ENCODE measurements at places on chromosomes 1 and 21.

GRCh38 chr1:29218223-29218622 is 12.5 kb downstream of the MECR start:
- DNase-seq = no peak

- DNase-seq = no peak
Observed at GRCh38 chr1:244854865-244855578, 9.3 kb downstream of the HNRNPU start.

DNA sequence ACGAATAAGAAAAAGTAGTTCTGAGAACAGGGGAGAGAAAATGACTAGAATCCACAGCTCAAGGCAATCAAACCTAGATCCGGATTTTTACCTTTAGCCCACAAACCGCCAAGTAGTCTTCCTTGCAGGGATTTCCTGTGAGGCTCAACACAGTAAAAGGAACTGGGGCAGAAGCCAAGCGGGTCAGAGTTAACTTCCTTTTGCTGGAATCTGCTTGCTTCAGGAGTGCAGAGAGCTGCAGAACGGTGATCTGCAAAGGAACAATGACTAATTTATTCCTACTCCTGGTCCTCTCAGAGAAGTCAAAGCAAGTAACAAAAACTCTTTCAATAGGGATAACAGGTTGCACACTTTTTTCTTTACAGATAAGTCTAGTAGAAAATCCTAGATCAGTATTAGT is 53.4 kb downstream of the UBR4 start:
- DNase-seq = no peak

DNA sequence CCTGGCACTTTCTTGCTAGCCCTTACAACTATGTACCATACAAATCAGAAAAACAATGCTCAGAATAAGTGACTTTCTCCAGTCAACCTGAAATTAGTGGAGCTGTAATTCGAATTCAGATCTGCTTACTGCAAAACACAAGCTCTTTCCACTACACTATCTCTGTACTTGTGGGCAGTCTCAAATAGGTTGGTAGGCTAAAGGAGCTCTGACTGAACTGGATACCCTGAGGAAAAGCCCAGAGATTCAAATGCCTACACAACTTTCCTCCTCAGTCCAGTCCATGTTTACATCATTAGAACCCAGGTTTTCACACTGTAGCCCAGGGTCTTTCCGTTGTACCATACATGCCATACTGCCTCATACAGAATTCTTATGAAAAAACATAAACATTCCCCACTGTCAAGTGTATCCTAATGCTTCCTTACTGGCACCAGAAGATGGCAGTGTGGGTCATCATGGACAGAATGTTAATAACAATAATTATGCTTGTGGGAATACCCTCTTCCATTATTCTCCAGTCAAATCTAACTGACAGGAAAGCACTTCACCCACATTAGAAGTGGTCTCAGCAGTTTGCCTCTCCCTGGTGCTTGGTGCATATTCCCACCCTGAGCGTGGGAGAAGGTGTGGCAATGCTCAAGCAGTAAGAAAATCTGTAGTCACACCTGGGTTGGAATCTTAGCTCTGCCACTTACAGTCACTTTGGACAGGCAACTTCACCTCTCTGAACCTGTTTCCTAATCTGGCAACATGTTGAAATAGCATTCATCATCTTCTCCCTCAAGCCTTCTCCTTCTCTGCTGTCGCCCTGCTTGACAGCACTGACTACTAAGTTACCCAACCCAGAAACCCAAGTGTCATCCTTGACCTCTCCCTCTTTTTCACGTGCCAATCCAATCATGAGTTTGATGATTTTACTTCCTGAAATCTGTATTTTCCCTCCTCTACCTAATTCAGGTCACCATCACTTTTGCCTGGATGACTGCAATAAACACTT is 14.4 kb upstream of the ZFYVE9 start:
- no peak for DNase-seq

DNA sequence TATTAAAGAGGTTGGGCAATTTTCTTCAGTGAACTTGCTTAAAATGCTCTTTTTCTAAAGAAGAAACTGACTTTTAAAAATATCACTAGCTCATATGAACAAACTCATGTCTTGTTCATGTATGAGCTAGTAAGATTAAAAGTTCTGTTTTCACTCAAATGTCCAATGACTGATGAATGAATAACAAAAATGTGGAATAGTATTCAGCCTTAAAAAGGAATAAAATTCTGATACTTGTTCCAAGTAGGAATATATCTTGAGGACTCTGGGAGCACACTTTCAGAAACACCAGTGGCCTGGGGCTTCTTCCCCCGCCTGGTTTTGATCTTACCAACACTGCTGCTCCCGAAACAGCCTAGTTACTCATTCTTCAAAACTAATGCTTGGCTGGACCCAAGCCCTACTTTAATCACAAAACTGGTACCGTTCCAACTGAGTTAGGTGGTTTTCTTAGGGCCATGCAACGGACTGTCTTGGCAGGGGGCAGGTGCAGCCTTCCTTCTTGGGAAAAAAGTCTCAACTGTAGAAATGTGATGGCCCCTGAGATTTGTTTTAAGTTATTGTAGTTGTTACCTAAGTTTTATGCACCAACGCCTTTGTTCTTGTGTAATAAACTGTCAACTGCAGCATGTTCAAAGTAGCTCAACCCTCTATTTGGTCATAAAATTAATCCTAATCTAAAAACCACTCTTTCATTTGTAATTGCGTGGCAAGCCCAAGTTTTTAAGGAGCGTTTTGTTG is 116.0 kb downstream of the ETS2 start:
- no peak for DNase-seq

DNA sequence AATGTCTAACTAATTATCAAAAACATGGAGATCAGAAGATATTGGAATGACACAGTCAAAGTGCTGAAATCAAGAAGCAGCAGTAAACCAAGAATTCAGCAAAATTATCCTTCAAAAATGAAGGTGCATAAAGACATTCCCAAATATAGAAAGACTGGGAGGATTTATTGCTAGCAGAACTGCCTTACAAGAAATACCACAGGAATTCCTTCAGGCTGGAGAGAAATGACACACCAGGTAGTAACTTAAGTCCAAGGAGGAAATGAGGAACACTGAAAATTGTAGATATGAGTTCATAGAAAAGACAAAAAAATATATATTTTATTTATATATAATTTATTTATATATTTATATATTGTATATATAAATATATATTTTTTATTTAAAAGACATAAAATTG is 217.2 kb downstream of the RPS6KC1 start:
- peak; percentile 45 for DNase-seq

DNA sequence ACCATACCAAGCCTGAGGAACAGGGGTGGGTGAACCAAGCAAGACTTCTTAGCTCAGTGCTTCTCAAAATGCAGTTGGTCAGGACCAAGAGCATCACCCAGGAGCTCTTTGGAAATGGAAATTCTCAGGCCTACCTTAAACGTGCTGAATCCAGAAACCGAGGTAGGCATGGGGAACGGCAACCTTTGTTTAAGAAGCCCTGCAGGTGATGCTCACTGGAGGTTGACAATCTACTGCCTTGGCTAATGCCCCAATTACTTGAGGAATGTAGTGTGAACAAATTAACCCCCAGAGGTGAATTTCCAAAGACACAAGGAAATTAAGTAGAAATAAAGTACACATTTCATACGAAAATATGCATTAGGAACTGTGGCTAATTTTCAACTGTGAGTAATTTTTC is 5.3 kb downstream of the PTPN14 start:
- no peak for DNase-seq

DNA sequence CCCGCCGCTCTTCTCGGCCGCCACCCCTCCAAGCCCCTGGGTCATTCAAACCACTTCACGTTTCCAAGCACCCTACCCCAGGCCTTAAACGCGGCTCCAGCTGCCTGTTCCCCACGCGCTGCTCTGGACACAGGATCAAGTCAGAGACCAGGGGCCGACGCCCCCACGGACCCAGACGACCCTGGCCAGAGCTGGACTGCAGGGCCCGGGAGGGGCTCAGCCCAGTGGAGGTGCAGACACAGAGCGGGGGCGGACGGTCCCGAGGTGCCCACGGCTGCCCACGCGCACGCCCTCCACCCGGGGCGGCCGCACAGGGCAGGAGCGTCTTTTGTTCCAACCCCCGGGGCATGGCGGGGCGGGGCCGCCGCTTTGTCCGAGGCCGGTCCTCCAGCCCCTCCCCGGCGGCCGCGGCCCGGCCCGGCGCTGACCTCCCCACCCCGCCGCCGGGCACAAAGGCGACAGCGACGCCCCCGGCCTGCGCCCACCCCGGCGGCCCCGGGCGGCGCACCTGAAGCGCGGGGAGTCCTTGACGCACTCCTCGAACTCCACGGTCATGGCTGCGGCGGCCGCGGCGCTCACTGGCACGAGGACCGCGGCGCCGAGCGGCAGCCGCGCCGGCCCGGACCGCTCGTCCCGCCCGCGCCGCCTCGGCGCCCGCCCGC is 338 bp downstream of the ACAP3 start:
- DNase-seq = no peak

DNA sequence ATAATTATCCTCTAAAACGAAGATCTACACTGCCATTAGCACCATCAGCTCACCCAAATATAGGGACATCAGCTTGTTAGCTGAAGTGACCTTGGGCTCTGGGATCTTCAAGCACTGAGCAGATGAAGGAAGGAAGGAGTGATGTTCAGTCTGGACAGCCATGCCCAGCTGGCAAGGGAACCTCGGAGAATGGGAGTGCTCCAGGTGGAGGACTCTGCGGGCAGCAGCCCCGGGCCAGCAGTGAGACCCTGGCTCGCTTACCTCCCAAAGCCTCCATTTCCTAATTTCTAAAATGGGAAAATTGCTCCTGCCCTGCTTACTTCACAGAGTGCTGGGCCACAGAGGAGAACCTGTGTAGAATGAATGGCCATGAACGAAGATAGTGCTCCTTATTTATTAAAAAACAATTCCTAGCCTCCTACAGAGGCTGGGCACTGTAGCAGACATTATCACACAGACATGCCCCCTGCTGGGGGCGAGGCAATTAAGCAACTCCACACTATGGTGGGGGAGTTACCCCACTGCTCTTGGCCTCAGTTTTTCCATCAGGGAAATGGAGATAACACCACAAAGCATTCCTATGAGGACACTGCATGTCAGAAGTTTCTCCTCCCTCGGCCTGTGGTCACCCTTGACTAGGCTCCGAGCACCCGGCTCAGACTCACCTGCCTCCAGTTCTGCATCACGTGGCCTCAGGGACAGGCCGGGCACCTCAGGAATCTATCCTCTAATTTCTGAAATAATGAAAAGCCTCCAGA is 117.6 kb downstream of the KCNN3 start:
- DNase-seq = no peak
